Muscle of leg (tissue), 16 donors: ENCODE measurements at places on chromosomes 1 and 21. TPM values are rescaled to one million over a fixed set of nuclear protein-coding genes. Genes with fewer than 3 reads are reported as not detected.
A peak's percentile ranks its signal among the peaks of the same experiment; 100 is the strongest.

C1orf105 gene
- total RNA-seq: 105 TPM

CHTOP gene
- 45.0 TPM for total RNA-seq

C4BPB gene
- total RNA-seq: 0.27 TPM

LYST gene
- 10.2 TPM for total RNA-seq

UBL4B gene
- not detected for total RNA-seq

RBM34 gene
- 69.6 TPM for total RNA-seq

NUF2 gene
- 10.1 TPM for total RNA-seq

DNA sequence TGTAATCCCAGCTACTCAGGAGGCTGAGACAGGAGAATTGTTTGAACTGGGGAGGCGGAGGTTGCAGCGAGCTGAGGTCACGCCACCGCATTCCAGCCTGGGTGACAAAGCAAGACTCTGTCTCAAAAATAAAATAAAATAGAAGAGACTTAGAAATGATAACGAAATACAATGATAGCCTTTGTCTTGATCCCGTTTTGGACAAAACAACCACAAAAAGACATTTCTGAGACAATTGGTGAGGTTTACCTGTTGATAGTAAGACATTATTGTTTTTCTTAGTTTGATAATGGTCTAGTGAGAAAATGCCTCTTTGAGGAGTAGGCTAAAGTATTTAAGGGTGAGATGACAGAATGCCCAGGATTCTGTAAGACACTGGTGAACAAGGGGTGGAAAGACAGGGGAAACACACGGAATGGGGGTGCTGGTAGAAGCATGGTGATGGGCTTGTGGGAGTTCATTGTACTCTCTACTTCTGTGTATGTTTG, 11.9 kb upstream of the SHE start:
- DNase-seq: no peak
- H3K4me1 ChIP-seq: no peaks in the 10 kb centered on the region
- peaks cover 3% of the 10 kb centered on the region for H3K27me3 ChIP-seq
- H3K36me3 ChIP-seq: no peaks in the 10 kb centered on the region

GRCh38 chr1:117660271-117660965, 54.6 kb downstream of the TENT5C start:
- no peak overlapping the region for H3K27ac ChIP-seq
- H3K4me1 ChIP-seq: no peaks in the 10 kb centered on the region
- no peaks in the 10 kb centered on the region for H3K36me3 ChIP-seq
- DNase-seq: no peak

GRCh38 chr1:98090351-98090750, 169.5 kb upstream of the DPYD start:
- no peaks in the 10 kb centered on the region for H3K27me3 ChIP-seq
- no peak overlapping the region for H3K4me3 ChIP-seq
- no peak for DNase-seq
- H3K27ac ChIP-seq: no peak overlapping the region

DNA sequence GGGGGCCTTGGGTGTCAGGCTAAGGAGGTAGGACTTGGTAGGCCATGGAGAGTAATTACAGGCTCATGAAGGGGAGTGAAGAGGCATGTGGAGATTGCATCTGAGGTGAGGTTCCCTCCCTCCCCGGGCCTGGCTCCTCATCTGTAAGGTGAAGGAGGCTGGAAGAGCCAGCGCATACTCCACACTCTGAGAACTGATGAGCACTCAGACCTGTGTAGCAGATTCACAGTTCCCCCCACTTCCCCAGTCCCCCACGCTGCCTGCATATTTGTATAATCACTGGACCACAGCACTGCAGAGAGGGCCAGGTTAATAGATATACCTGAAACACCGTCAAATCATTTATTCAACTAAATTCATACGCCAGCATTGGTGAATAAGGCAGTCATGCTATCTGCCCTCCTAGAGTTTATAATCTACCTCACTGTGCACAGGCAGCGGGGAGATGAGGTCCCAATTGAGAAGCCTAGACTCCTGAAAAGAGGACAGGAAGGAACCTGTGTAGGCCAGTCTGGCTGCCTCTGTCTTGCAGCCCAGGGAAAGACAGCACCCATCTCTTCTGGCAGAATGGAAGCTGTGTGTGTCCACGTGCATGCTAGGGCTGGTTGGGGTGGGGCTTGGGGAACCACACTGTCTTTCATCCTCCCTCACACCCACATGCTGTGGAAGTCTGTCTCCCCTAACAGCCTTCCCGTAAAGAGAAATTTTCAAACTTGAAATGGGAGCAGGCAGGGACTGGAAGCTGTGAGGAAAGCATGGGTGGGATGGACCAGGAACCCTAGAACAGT, 110.6 kb upstream of the ATP1A1 start:
- no peak overlapping the region for H3K4me3 ChIP-seq
- no peak overlapping the region for H3K27ac ChIP-seq
- no peaks in the 10 kb centered on the region for H3K36me3 ChIP-seq
- H3K27me3 ChIP-seq: peaks cover 2% of the 10 kb centered on the region
- H3K4me1 ChIP-seq: no peaks in the 10 kb centered on the region

- H3K4me3 ChIP-seq: no peak overlapping the region
- H3K27me3 ChIP-seq: no peaks in the 10 kb centered on the region
- no peaks in the 10 kb centered on the region for H3K36me3 ChIP-seq
- DNase-seq: no peak
These were observed 1290.7 kb upstream of the ADGRL2 start for GRCh38 chr1:80509965-80510522.

- no peak within 1 kb of the TSS for H3K27ac ChIP-seq
- peaks cover 7% of the 10 kb centered on the region for H3K4me1 ChIP-seq
- DNase-seq: no peak
- no peaks in the 10 kb centered on the region for H3K27me3 ChIP-seq
- H3K4me3 ChIP-seq: peak within 1 kb of the TSS; percentile 8
These were observed at the start of gene CD52 for GRCh38 chr1:26317612-26318337. Gene CD52, plus strand, starts transcription at chr1:26317958. Its CDS starts 60 bp downstream, at chr1:26318018.

DNA sequence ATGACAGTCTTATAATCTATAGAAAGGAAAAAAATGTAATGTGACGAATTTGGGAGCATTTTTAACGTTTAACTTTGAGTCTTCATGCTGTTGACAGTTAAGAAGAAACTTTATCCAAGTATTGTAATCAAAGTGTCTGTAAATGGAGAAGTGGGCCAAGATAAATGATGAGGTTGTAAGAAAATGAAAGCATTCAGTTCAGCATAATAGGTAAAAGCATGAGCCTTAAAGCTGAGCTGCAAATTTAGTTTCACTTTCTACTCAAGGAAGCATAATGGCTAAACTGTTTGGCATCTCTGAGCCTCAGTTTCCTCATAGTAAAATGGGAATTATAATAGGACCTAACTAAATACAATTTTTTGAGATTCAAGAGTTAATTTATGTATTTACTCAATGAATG, 1554.8 kb downstream of the KCNT2 start:
- no peaks in the 10 kb centered on the region for H3K27me3 ChIP-seq
- no peak overlapping the region for H3K27ac ChIP-seq
- no peak for DNase-seq

DNA sequence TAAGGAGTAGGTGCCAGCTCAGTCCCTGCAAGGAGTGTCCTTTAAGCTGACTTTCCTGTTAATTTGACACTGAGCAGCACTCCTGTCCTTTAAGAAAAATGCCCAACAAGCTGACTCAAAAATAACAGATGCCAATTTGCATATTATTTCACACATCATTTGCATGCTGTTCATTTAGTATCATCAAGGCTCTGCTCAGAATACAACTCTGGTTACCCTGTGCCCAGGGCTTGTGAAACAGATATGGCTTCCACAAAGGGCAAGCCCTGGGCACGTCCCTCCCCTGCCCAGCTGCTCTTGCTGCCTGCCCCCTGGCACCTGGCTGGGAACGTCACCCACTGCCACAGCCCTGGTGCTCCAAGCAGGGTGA, 10.3 kb downstream of the KCNN3 start:
- peaks cover 85% of the 10 kb centered on the region for H3K4me1 ChIP-seq
- peaks cover 2% of the 10 kb centered on the region for H3K27me3 ChIP-seq
- H3K27ac ChIP-seq: peak overlapping the region; percentile 84
- no peak overlapping the region for H3K4me3 ChIP-seq
- peaks cover 2% of the 10 kb centered on the region for H3K36me3 ChIP-seq
- DNase-seq: peak; percentile 52

- H3K27ac ChIP-seq: no peak overlapping the region
- H3K36me3 ChIP-seq: no peaks in the 10 kb centered on the region
- no peak overlapping the region for H3K4me3 ChIP-seq
- no peaks in the 10 kb centered on the region for H3K4me1 ChIP-seq
These were observed 199.6 kb downstream of the DPYD start for GRCh38 chr1:97721221-97721620.

- H3K27me3 ChIP-seq: no peaks in the 10 kb centered on the region
- H3K36me3 ChIP-seq: no peaks in the 10 kb centered on the region
- H3K4me3 ChIP-seq: no peak overlapping the region
- no peaks in the 10 kb centered on the region for H3K4me1 ChIP-seq
These were observed 12.1 kb upstream of the GBP6 start for GRCh38 chr1:89351597-89352311.

- H3K4me3 ChIP-seq: no peak overlapping the region
- peak overlapping the region; percentile 76 for H3K27ac ChIP-seq
- H3K36me3 ChIP-seq: no peaks in the 10 kb centered on the region
- peaks cover 36% of the 10 kb centered on the region for H3K27me3 ChIP-seq
- DNase-seq: no peak
- H3K4me1 ChIP-seq: peaks cover 2% of the 10 kb centered on the region
These were observed 23.7 kb downstream of the UMODL1 start for GRCh38 chr21:42094811-42095210.

- no peaks in the 10 kb centered on the region for H3K36me3 ChIP-seq
- H3K27ac ChIP-seq: no peak overlapping the region
- DNase-seq: no peak
- H3K4me3 ChIP-seq: no peak overlapping the region
- no peaks in the 10 kb centered on the region for H3K27me3 ChIP-seq
- H3K4me1 ChIP-seq: no peaks in the 10 kb centered on the region
These were observed 91.5 kb upstream of the ETS2 start for GRCh38 chr21:38714039-38714817.
